ENCODE measurements at places on chromosomes 3 and 15.

GRCh38 chr3:53813229-53813628 lies 33.0 kb downstream of the CHDH start:
- DNase-seq: no peak

- DNase-seq: peak; percentile 66
These were observed 11.3 kb downstream of the PRICKLE2 start for GRCh38 chr3:64213962-64214379.

DNA sequence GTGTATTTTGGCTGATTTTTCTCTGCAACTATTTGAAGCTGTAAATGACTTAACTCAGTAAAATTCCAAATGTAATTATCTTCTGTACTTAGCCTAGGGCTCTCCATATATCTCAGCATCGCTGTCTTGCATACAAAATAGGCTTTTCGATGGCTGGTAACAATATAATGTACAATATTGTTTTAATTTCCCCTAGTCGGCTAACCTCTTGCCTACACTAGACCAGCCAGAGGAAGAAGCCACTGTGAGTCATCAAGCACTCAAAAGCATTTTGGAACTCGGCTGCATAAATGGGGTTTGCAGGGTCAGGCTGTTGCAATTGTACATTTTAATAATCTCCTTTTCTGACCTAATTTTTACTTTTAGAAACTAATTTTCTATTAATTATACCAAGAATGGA lies 583.8 kb downstream of the FOXP1 start:
- DNase-seq: peak; percentile 41

- DNase-seq: no peak
These were observed 54.5 kb downstream of the OSBPL10 start for GRCh38 chr3:31926543-31926942.

DNA sequence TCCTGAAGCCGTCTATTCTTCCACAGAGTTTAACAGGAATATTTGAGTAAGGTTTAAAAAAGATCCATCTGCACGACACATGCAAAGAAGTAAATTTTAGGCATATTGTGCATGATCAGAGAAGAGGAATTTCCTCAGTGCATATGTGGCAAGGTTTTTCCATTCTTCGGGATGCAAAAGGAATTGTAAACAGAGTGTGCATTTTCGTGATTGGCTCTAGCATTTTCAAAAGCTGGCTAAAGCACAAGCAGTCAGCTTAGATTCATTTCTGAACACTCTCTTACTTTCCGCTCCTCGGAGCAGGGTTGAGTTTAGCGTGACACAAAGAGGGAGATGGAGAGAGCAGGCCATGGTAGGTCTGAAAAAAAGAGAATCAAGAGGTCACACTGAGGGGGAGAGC lies 128.2 kb downstream of the ADAMTS9 start:
- DNase-seq: no peak

DNA sequence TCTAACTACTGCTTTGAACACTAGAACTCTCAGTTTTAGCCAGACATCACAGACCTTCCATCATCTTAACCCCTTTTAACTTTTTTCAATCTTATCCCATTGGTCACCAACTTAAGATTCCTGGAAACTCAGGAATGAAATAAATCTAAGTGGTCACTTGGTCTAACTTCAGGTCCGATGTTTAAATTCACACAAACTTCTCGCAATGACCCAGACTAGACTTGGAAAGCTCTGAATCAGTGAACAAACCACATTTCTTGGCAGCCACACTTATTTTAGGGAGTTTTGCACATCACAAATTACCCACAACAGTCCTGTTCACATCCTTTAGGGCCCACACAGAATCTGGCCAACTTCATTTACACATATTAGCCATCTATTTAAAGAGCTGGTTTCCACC lies 118.9 kb downstream of the MAGI1 start:
- DNase-seq: peak; percentile 28

- no peak for DNase-seq
These were observed 378.7 kb upstream of the ATP11B start for GRCh38 chr3:182414586-182414985.

DNA sequence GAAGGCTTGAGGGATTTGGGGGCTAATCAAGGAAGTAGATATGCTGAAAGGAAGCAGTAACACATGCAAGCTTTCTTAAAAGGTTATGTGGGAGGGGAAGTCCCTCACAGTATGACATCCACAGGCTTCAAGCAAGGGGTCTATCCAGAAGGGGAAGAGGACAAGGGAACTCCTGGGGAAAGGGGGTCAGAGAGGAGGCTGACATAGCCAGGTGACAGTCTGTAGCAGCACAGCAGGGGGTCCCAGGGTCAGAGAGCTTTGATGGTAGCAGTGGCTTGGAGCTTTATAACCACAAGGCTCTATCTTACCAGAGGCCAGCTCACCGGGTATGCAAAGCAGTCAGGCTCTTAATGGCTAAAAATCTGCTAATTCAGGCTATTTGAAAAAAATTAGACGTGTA lies 150.6 kb upstream of the NSMCE3 start:
- no peak for DNase-seq

DNA sequence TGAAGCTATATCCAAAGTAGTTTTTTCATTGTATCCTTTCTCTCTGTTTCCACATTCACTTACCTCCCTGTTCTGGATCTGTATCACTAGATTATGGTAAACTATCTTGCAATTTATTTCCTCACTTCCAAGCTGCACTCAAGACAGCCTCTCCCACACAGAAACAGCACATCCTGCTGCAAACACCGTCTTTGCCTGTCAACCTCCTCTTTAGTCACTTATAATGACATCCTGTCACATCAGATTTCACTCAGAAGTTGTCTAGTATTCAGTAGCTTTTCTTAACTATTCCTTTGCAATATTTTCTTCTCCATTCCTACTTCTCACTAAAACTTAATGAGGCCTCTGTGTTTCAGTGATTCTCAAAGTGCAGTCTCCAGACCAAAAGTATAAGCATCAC lies 490.8 kb downstream of the IGSF11 start:
- DNase-seq: no peak

DNA sequence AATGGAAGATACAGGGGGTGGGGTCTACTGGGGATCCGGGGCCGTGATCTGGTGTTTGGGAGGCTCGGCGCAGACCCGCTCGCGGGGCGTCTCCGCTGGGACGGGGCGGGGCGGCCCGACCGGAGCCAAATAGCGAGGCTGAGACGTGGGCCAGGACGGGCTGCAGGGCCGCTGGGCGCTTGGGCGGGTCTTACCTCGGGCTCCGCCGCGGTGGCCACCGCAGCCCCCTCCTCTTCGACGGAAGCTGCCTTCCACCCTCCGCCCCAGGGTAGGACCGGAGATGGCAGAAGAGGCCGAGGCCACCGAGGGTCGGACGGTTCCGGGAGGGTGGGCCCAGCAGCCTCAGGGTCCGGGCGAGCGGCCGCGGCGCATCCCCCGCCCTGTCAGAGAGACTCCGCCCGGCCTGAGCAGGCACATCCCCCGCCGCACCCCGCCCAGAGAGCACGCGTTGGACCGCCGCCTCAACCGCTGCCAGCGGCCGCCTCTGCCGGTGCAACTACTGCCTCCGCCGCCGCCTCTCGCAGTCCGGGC lies 399 bp downstream of the MYO9A start:
- DNase-seq: peak; percentile 84

DNA sequence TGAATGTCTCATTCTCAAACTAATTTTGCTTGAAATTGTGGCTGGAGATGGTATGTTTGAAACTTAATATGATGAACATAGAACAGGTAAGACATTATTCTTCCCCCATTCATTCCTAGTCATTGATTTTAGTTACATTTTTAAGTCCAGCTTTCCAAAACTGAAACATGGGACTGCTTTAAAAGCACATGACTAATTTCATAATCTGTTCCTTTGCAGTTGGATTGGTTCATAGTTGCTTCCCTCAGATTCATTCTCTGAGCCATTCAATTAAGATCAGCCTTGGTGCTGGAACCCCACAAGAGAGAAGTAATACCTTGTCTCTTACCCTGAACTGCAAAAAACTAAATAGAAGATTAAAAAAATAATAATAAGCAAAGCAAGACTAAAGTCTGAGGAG lies 87.5 kb upstream of the TGFBR2 start:
- DNase-seq: no peak

DNA sequence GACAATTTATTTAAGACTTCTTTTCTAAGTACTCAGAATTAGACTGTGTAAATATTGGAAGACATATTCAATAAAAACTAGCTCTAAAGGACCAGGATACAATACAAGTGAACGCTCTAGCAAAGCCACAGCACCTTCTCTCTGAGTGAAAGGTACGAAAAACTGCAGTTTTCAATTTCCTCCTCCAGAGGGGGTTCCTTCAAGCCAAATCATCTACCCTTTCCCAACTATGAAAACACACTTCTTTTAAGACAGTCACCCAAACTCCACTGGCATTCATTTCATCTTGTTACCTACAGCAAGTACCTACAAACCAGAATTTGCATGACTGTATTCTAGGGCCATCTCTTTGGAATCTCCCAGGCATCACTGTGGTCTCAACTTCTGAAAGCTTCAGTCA lies 165.8 kb downstream of the ERC2 start:
- DNase-seq: no peak

GRCh38 chr3:63876260-63876659 lies 12.6 kb downstream of the ATXN7 start:
- DNase-seq: no peak
